ENCODE measurements at places on chromosomes 13 and 19. TPM values are rescaled to one million over a fixed set of nuclear protein-coding genes. Genes with fewer than 3 reads are reported as not detected.

KLF1 gene
- 0.24 TPM for total RNA-seq

TYROBP gene
- total RNA-seq: 460 TPM

DNA sequence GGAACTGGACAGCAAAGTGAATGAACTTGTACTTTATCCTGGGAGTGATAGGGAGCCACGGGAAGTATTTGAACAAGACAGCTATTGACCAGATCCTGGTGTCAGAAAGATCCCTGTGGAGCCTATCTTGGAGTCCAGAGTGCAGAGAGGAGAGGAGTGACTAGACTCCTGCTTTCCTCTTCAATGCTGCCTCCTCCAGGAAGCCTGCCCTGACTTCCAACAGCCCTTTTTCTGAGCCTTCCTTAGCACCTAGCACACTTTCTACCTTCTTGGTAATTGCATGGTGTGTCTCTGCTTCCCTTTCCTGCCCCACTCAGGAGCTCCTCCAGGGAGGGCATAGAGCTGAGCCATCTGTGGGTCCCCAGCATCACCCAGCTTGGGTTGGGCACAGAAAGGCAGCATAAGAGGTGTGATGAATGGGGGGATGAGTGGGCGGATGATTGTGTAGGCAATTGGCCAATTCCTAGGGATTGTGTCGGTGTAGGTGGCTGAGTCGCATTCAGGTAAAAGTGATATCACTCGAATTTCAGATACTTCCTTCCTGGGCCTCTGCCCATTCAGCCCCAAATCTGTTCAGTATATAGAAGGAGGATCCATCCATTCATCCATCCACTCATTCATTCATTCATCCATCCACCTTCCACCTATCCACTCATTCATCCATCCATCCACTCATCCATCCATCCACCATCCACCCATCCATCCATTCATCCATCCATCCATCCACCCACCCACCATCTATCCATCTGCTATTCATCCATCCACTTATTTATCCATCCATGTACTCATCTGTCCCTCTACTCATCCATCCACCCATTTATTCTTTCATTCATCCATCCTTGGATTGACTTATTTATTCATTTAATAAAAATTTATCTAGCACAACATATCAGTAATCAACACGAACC is 26.9 kb downstream of the CYP4F22 start:
- H3K4me3 ChIP-seq: no peak overlapping the region
- no peak for DNase-seq
- H3K27ac ChIP-seq: no peak overlapping the region
- peaks cover 6% of the 10 kb centered on the region for H3K27me3 ChIP-seq
- H3K4me1 ChIP-seq: peaks cover 7% of the 10 kb centered on the region

DNA sequence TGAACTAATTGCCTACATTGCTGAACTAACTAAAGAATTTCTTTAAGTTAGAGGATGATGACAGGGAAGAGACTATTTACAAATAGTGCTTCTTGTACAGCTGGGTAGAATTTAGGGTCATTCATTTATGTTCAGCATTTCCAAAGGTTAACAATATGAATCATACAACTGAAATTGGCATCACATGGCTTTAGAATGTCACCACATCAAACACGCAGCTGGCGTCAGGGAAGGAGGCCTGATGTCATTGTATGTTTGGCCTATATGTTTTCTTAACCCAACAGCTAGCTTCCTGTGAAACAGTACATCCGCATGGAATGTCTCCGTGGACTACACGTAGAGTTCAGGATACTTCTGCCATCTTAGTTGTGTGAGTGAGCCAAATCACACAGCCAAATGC is 99.0 kb upstream of the TNFSF11 start:
- no peak overlapping the region for H3K27ac ChIP-seq
- DNase-seq: no peak
- no peak overlapping the region for H3K4me3 ChIP-seq
- H3K4me1 ChIP-seq: no peaks in the 10 kb centered on the region

DNA sequence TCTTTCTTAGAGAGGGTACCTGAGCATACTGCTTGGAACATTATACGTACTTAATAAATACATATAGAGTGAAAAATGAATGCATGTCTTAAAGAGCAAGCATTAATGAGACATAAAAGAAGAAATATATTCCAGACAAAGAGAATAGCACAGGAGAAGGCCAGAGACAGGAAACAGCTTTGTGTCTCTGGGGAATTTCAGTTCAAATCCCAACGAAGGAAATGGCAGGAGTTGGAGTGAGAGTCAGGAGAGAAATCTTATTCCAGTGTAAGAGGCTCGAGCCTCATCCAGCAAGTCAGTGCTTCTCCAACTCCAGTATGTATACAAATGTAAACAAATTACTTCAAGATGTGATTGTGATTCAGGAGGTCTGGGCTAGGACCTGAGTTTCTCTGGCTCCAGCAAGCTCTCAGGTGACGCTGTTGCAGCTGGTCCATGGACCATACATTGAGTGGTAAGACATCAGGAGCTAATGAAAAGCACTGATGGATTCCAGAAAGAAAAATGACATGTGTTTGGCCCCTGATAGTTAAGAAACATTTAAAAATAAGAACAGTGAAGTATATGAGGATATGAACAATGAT is 108.2 kb downstream of the RAP2A start:
- DNase-seq: no peak
- no peaks in the 10 kb centered on the region for H3K36me3 ChIP-seq
- H3K27ac ChIP-seq: no peak overlapping the region
- no peaks in the 10 kb centered on the region for H3K4me1 ChIP-seq
- H3K4me3 ChIP-seq: no peak overlapping the region

DNA sequence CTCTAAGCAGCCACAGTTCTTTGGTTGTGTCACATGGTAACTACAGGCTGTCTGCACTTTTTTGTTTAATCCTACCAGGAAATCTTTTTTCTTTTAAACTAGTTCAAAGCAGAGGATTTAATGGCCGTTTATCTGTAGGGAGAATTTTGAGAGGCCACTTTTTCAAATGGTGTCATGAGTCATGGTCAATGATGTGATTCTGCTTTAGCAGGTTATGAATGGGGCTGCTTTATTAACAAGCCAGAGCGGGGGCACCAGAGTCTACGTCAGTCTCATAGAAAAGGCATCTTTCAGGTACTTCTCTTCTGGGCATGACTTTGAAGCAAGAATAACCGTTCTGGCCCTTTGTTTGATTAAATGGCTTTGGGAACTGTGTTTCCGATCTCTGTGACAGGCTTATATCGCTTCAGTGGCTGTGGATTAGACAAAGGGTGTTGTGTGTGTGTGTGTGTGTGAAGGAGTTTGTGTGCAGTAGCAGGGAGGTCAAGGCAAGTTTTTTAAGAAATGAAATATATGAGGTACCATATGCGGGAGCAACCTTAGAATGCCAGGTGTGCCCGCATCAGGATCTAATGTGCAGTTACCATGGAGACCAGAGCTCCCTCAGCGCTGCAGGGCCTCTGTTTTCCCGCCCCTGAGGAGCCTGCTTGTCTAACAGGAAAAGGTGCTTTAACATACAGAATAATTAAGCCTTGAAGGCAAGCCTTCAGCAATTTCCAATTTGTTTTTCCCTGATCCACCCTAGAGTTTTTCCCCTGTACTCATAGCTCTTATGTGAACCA is 120.5 kb downstream of the KATNAL1 start:
- no peaks in the 10 kb centered on the region for H3K4me1 ChIP-seq
- DNase-seq: no peak
- H3K4me3 ChIP-seq: no peak overlapping the region
- no peak overlapping the region for H3K27ac ChIP-seq
- H3K27me3 ChIP-seq: no peaks in the 10 kb centered on the region
- H3K36me3 ChIP-seq: no peaks in the 10 kb centered on the region

- H3K27me3 ChIP-seq: no peaks in the 10 kb centered on the region
- no peaks in the 10 kb centered on the region for H3K36me3 ChIP-seq
- DNase-seq: no peak
- no peak overlapping the region for H3K27ac ChIP-seq
- H3K4me3 ChIP-seq: no peak overlapping the region
Observed at GRCh38 chr13:59780058-59780457, 383.7 kb downstream of the DIAPH3 start.

DNA sequence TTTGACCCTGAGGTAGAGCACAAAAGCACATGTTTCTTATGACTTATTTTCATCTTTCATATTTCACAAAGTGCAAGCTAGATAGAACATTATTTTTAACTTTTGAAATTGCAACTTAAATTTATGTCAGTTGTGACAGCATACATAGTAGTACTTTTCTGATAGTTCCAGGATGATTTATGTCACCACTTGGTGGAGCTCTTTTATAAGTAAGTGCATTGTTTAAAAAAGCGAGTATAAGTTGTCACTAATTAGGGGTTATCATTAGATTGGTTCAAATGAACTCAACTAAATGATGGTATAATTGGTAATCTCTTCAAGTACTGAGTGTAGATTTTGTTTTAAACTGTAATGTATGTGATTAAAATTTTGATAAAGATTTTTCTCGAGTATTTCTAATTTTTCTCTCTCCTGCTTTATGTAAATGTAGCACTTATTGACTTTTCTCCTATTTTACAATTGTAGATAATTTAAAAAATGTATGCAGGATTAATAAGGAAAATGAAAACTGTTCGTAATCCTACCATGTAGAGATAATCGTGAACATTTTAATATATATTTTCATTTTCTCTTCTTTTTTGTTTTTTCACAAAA is 31.1 kb downstream of the RB1 start:
- H3K27me3 ChIP-seq: no peaks in the 10 kb centered on the region
- H3K27ac ChIP-seq: no peak overlapping the region
- no peaks in the 10 kb centered on the region for H3K36me3 ChIP-seq
- H3K4me1 ChIP-seq: peaks cover 7% of the 10 kb centered on the region
- no peak for DNase-seq

GRCh38 chr13:21058361-21058760 is 3.0 kb downstream of the LATS2 start:
- no peak overlapping the region for H3K27ac ChIP-seq
- no peak for DNase-seq
- no peaks in the 10 kb centered on the region for H3K36me3 ChIP-seq
- peaks cover 71% of the 10 kb centered on the region for H3K4me1 ChIP-seq
- H3K27me3 ChIP-seq: no peaks in the 10 kb centered on the region

- no peak overlapping the region for H3K27ac ChIP-seq
- H3K27me3 ChIP-seq: no peaks in the 10 kb centered on the region
- H3K4me1 ChIP-seq: peaks cover 31% of the 10 kb centered on the region
- no peak overlapping the region for H3K4me3 ChIP-seq
- DNase-seq: no peak
Observed at GRCh38 chr13:110124201-110124940, 182.6 kb downstream of the COL4A1 start.

DNA sequence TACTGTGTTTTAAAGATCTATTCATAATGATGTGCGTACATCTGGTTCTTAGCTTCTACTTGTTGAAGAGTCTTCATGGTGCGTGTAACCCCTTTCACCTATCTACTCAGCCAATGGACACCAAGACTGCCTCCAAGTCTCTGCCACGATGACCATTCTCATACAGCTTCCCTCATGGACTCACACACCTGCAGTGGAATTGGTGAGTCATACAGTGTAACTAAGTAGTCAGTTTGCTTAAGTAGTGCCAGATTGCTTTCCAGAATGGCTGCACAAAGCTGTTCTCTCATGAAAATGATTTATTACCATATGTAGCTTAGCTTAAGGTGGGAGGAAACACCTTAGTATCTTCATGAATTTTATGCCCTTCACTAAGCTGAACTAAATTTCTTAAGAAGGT is 112.3 kb downstream of the AKAP11 start:
- no peaks in the 10 kb centered on the region for H3K4me1 ChIP-seq
- H3K36me3 ChIP-seq: no peaks in the 10 kb centered on the region
- H3K27ac ChIP-seq: no peak overlapping the region
- DNase-seq: no peak
- no peak overlapping the region for H3K4me3 ChIP-seq

- no peak overlapping the region for H3K4me3 ChIP-seq
- no peaks in the 10 kb centered on the region for H3K27me3 ChIP-seq
- H3K4me1 ChIP-seq: no peaks in the 10 kb centered on the region
- no peaks in the 10 kb centered on the region for H3K36me3 ChIP-seq
- no peak for DNase-seq
Observed at GRCh38 chr19:48596679-48597465, 9.7 kb upstream of the SPACA4 start.

- H3K36me3 ChIP-seq: peaks cover 80% of the 10 kb centered on the region
- no peak overlapping the region for H3K4me3 ChIP-seq
- no peaks in the 10 kb centered on the region for H3K27me3 ChIP-seq
- H3K27ac ChIP-seq: no peak overlapping the region
- peaks cover 19% of the 10 kb centered on the region for H3K4me1 ChIP-seq
Observed at GRCh38 chr19:16655727-16656126, 4.2 kb downstream of the SMIM7 start.

- no peak overlapping the region for H3K27ac ChIP-seq
- no peaks in the 10 kb centered on the region for H3K27me3 ChIP-seq
- H3K36me3 ChIP-seq: peaks cover 9% of the 10 kb centered on the region
- DNase-seq: no peak
Observed at GRCh38 chr19:56310462-56310861, 4.2 kb downstream of the ZSCAN5A start.

GRCh38 chr19:7505682-7506384 is 10.1 kb upstream of the ZNF358 start:
- peaks cover 19% of the 10 kb centered on the region for H3K27me3 ChIP-seq
- DNase-seq: no peak
- H3K4me3 ChIP-seq: peak overlapping the region; percentile 29
- H3K27ac ChIP-seq: no peak overlapping the region
- peaks cover 16% of the 10 kb centered on the region for H3K4me1 ChIP-seq

- peak overlapping the region; percentile 71 for H3K4me3 ChIP-seq
- H3K4me1 ChIP-seq: peaks cover 76% of the 10 kb centered on the region
- no peaks in the 10 kb centered on the region for H3K36me3 ChIP-seq
- no peaks in the 10 kb centered on the region for H3K27me3 ChIP-seq
- no peak for DNase-seq
- peak overlapping the region; percentile 85 for H3K27ac ChIP-seq
Observed at GRCh38 chr19:42281146-42281826, 12.2 kb downstream of the CIC start.

FBN3 gene
- 7.0 TPM for total RNA-seq

GRCh38 chr19:50030937-50031336 is 5.1 kb downstream of the ZNF473 start:
- peaks cover 49% of the 10 kb centered on the region for H3K36me3 ChIP-seq
- peaks cover 12% of the 10 kb centered on the region for H3K4me1 ChIP-seq
- no peak overlapping the region for H3K27ac ChIP-seq

DNA sequence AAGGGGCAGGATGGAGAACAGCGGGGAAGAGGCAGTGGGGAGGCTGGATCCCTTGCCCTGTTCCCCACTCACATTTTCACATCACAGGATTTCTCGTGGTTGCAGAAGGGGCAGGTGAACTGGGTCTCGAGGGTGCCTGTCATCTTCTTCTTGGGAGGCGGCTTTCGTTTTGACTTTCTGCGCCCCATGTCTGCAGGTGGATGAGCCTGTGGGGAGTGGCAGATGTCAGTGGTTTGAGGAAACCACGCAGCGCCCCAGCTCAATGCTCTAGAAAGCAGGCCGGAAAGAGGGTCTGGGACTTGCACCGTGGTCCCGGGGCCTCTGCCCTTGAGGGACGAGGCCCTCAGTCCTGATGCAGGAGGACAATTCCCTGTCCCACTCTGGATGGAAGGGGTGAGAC is 4.9 kb downstream of the ELOF1 start:
- H3K27ac ChIP-seq: no peak overlapping the region
- no peak overlapping the region for H3K4me3 ChIP-seq
- H3K4me1 ChIP-seq: peaks cover 19% of the 10 kb centered on the region
- H3K36me3 ChIP-seq: peaks cover 42% of the 10 kb centered on the region
- no peak for DNase-seq

RELB gene
- 12.2 TPM for total RNA-seq

- peaks cover 4% of the 10 kb centered on the region for H3K4me1 ChIP-seq
- H3K4me3 ChIP-seq: no peak overlapping the region
- H3K36me3 ChIP-seq: no peaks in the 10 kb centered on the region
- DNase-seq: no peak
- H3K27ac ChIP-seq: no peak overlapping the region
Observed at GRCh38 chr13:22126433-22127021, 455.7 kb downstream of the FGF9 start.

PSG7 gene
- total RNA-seq: not detected
